IMR-90 (cell line): ENCODE measurements at places on chromosomes 3 and 15. TPM values are rescaled to one million over a fixed set of nuclear protein-coding genes. Genes with fewer than 3 reads are reported as not detected.
A peak's percentile ranks its signal among the peaks of the same experiment; 100 is the strongest.

DNA sequence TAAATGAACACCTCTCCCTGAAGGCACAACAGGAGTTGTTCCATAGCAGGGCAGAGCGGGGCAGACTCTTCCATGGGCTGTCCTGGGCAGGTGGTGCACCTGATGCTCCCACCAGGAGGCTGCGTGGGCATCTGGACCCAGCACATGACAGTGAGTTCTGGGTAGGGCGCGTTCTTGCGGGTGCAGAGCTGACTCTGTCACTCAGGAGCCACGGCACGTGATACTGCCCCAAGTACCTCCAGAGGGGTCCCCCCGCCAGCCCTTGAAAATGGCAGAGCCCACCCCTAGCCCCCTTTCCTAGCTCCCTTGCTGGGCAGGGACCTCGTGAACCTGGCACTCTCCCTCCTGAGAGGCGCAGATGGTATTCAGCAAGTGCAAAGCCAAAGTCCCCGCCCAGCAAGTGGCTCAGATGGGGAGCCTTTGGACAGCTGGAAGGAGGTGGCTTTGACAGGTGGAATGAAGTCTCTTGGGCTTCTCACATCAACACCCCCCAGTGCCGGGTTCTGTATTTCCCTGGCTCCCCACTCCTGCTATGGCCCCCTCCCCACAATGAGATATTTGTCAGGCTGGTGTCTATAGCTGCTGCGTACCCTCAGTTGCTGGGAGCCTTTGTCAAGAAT, 172.1 kb downstream of the TBC1D2B start:
- peaks cover 15% of the 10 kb centered on the region; the same call in 1 of the 2 replicates for H3K27me3 ChIP-seq
- H3K27ac ChIP-seq: no peak overlapping the region
- no peak overlapping the region for H3K4me3 ChIP-seq
- DNase-seq: no peak
- peaks cover 2% of the 10 kb centered on the region; the same call in 1 of the 2 replicates for H3K4me1 ChIP-seq
- no peaks in the 10 kb centered on the region for H3K36me3 ChIP-seq

DNA sequence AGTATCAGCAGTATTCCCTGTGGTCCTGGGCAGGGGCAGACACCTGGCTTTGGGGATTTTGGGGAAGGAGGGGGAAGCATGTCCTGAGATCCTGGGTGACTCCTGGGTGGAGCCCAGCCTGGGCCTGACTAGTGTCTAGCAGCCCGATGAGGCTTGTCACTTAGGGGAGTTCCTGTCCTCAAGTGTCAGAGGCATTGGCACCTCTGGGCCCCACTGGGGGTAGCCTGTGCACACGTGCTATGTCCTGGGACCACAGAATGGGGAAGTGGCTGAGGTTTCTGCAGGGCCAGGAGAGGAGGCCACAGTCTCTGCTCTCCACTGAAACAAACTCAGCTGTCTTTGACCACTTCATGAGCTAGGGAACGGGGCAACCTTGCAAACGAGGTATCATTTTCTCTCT, 31.5 kb upstream of the ADCY5 start:
- peaks cover 61% of the 10 kb centered on the region for H3K27me3 ChIP-seq
- no peak overlapping the region for H3K4me3 ChIP-seq
- DNase-seq: no peak

DNA sequence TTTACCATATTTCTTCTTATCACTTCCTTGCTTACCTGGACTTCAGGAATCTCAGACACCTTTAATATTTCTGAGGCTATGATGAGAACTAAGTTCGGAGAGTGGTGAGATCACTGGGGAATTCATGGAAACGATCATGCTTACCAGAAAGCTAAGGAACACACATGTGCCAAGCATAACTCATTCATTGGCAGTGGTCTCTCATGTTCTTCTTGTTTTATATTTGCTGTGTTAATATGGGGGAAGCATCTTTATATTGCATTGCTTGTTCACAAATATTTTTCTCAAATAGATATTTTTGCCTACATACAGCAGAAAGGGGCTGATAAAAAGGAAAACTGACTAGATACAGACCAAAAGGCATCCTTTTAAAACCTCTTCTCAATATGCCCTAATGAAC, 55.8 kb downstream of the COL6A6 start:
- no peak overlapping the region for H3K4me3 ChIP-seq
- DNase-seq: no peak
- H3K4me1 ChIP-seq: 0 out of 2 replicates have a peak, but pooled peaks cover 2% of the 10 kb centered on the region
- peaks cover 4% of the 10 kb centered on the region; the same call in 1 of the 2 replicates for H3K27me3 ChIP-seq
- no peaks in the 10 kb centered on the region for H3K36me3 ChIP-seq
- no peak overlapping the region for H3K27ac ChIP-seq

- H3K36me3 ChIP-seq: no peaks in the 10 kb centered on the region
- no peak overlapping the region for H3K27ac ChIP-seq
- no peak for DNase-seq
- no peak overlapping the region for H3K4me3 ChIP-seq
- H3K27me3 ChIP-seq: no peaks in the 10 kb centered on the region
- peaks cover 8% of the 10 kb centered on the region; the same call in 1 of the 2 replicates for H3K4me1 ChIP-seq
These were observed 86.4 kb downstream of the TBL1XR1 start for GRCh38 chr3:177110895-177111294.

DNA sequence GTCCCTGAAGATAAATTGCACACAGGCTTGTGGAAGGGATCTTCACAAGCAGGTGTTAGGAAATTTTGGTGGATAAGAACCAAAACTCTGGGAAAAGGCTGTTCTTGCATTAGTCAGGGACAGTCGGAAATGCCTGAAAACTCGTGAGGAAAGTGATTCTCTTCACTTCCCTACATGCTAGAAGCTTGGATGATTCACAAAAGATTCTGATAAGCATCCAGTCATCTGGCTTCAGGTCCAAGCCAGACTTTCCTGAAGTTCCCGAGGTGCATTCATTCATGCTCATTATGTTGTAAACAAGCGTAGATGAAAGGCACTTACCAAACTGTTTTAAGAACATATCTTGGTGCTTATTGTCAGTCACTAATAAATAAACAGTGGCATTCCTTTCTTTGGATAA, 1028.7 kb downstream of the NTRK3 start:
- no peak overlapping the region for H3K27ac ChIP-seq
- H3K27me3 ChIP-seq: no peaks in the 10 kb centered on the region
- no peaks in the 10 kb centered on the region for H3K36me3 ChIP-seq
- peak; percentile 12 for DNase-seq
- no peak overlapping the region for H3K4me3 ChIP-seq

DNA sequence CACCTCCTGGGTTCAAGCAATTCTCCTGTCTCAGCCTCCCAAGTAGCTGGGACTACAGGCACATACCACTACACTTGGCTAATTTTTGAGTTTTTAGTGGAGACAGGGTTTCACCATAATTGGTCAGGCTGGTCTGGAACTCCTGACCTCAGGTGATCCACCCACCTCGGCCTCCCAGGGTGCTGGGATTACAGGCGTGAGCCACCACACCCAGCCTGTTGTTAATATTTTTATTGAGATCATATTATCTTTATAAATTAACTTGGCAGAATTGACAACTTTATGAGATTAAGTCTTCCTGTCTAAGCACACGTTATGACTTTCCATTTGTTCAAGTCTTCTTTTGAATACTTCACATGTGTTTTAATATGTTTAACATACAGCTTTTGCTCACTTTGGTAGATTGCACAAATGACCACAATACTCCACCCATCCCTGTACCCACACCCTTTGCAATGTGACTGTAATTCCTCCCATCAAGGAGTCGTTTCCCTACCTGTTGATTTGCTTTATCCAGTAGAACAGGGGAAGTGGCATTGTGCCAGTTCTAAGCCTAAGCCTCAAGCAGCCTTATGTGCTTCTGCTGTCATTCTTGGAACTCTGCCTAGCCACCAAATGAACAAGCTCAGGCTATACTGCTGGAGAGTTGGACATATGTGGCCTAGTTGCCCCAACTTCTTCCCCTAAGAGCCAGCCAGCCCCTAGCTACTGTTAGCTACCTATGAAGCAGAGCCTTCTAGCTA, 8.2 kb downstream of the XYLB start:
- no peaks in the 10 kb centered on the region for H3K4me1 ChIP-seq
- H3K36me3 ChIP-seq: no peaks in the 10 kb centered on the region; the same call in 1 of the 2 replicates
- no peaks in the 10 kb centered on the region for H3K27me3 ChIP-seq
- no peak overlapping the region for H3K4me3 ChIP-seq
- peak; percentile 68 for DNase-seq

DNA sequence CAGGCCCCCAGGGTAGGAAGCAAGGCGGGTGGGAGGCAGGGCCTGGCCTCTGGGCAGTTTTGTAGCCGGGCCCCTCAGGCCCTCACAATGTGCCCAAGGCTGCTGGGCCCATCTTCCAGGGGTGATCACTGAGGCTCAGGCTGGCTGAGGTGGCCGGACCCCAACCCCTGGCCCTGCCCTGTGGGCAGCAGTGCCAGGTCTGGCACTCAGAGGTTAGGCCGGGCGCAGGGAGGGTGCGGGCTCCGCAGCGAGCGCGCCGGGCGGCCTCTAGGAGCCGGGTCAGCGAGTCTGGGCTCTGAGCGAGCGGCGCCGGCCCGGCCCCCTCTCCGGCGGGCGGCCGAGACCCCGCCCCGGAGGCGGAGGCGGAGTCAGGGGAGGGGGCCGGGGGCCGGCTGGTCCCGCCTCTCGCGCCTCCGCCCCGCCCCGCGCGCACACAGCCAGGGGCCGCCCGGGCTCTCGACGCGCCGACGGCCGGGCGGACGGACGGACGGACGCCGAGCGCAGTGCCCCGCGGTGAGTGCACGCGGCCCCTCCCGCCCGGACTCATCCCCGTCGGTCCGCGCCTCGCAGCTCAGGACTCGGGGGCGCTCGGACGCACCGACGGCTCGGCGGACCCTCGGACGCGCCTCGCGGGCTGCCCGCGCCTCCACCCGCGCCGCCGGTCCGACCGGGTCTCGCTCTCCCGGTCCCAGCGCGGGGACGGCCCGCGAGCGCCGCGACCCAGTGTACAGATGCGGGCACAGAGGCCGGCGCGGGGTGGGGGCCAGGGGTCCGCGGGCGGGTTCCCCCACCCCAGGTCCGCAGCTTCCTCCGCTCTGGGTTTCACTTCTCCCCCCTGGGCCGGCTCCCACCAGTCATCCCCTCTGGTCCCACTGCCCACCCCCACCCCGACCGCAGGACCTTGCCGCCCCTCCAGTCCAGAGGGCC, at the start of gene FBLN2:
FBLN2 (plus strand) TSS at position 430 of the 927 bp plus-strand sequence. CDS start 21,231 bp downstream, outside the sequence.
- DNase-seq: no peak
- no peak within 1 kb of the TSS for H3K27ac ChIP-seq
- H3K4me3 ChIP-seq: peak within 1 kb of the TSS; percentile 53
- H3K36me3 ChIP-seq: no peaks in the 10 kb centered on the region
- no peaks in the 10 kb centered on the region; the same call in 1 of the 2 replicates for H3K27me3 ChIP-seq

DNA sequence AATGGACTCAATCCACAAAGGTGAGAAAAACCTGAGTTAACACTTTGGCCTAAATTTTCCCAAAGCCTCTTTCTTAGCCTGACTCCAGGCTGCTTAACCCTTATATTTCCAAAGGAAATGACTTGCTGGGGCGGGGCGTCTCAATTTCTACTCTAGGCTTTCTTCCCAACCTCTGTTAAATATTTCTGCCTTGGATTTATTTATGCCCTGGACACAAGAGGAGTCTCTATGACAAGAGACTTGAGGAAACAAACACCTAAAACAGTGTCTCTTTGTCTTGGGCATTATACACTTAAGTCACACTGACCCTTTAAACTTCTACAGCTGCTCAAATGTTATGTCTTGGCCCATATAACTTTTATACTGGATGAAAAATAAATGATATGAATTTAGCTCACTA, 28.3 kb upstream of the AP4E1 start:
- H3K27me3 ChIP-seq: no peaks in the 10 kb centered on the region
- peaks cover 11% of the 10 kb centered on the region for H3K4me1 ChIP-seq
- no peak for DNase-seq
- H3K4me3 ChIP-seq: no peak overlapping the region

DNA sequence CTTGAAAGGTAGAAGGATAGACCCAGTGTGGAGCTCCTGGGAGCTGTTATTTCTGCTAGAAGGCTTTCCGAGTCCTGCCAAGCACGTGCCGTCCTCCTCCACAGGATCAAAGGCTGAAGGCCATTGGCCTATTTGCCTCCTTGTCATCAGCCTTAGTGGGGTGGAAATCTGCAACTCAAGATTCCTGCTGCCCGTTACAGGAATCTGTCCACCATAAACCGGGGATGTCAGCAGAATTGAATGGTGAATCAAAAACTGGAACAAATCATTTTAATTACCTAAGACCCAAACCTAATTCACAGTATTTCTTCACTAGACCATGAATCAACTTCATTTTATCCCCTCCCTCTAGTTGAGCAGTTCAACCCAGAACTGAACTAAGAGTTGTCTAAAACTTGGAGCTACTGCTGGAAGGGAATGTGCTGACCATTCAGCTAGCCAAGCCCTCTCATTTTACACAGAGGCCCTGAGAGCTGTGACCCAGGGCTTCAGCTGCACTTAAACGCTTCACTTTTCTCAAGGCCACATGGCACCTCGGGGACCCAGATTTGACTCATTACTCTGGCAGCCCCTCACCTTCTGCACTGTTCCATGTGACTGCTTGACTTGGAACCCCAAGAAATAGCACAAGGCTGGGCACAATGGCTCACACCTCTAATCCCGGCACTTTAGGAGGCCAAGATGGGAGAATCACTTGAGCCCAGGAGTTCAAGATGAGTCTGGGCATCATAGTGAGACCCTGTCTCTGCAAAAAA, 36.8 kb upstream of the KIF23 start:
- H3K4me3 ChIP-seq: no peak overlapping the region
- no peaks in the 10 kb centered on the region for H3K36me3 ChIP-seq
- no peaks in the 10 kb centered on the region for H3K4me1 ChIP-seq
- no peak for DNase-seq

DNA sequence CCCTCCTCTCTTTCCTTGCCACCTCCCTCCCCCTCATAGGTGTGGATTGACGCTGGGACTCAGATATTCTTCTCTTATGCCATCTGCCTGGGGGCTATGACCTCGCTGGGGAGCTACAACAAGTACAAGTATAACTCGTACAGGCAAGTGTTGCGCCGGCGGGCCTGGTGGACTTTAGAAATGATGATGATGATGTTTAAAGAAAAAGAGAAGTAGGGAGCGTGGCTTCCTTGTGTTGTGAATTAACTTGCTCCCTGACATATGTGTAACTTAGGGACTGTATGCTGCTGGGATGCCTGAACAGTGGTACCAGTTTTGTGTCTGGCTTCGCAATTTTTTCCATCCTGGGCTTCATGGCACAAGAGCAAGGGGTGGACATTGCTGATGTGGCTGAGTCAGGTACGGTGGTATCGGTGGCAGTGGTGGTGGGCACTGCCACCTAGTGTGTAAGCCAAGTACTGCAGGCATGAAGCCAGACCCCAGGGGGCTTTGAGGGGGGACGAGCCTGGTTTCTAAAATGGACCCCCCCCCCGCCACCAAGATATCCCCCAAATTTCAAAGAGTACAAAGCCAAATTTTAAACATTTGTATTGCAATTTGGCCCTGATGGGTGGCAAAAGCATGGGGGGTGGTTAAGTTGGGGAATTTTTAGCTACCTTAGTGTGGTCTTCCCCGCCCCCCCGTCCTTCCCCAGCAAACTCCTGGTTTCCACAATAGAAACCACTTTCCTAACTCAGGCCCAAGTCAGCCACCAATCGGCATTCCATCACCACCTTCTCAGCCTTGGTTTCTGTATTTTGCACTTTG, 65.6 kb downstream of the SLC6A6 start:
- H3K4me1 ChIP-seq: peaks cover 12% of the 10 kb centered on the region
- no peak overlapping the region for H3K27ac ChIP-seq
- H3K27me3 ChIP-seq: no peaks in the 10 kb centered on the region
- peaks cover 61% of the 10 kb centered on the region for H3K36me3 ChIP-seq
- peak; percentile 46 for DNase-seq

- no peaks in the 10 kb centered on the region for H3K27me3 ChIP-seq
- peaks cover 3% of the 10 kb centered on the region for H3K36me3 ChIP-seq
- peak; percentile 18 for DNase-seq
- no peak overlapping the region for H3K27ac ChIP-seq
These were observed 76.2 kb downstream of the LARS2 start for GRCh38 chr3:45464336-45465170.

The HCN4 gene
- total RNA-seq: not detected in 2 replicates

The FILIP1L gene
- 19.9 and 21.1 TPM in 2 replicates for total RNA-seq

The GPR62 gene
- total RNA-seq: under 0.01 TPM in 1 of 2 replicates, not detected in the other

The ANKRD34C gene
- not detected in 2 replicates for total RNA-seq

The GCSAM gene
- total RNA-seq: not detected in 2 replicates

The SEMA5B gene
- not detected in 2 replicates for total RNA-seq

The TMEM212 gene
- total RNA-seq: not detected in 2 replicates

The SKOR1 gene
- not detected in 2 replicates for total RNA-seq

The CPEB1 gene
- total RNA-seq: 6.9 and 12.5 TPM in 2 replicates

The CAV3 gene
- total RNA-seq: 0.28 and 0.36 TPM in 2 replicates

The P3H2 gene
- 54.7 and 74.4 TPM in 2 replicates for total RNA-seq
